ENCODE measurements at places on chromosomes 6 and 20. TPM values are rescaled to one million over a fixed set of nuclear protein-coding genes. Genes with fewer than 3 reads are reported as not detected.
A peak's percentile ranks its signal among the peaks of the same experiment; 100 is the strongest.

DCDC2 gene
- not detected for total RNA-seq

DNA sequence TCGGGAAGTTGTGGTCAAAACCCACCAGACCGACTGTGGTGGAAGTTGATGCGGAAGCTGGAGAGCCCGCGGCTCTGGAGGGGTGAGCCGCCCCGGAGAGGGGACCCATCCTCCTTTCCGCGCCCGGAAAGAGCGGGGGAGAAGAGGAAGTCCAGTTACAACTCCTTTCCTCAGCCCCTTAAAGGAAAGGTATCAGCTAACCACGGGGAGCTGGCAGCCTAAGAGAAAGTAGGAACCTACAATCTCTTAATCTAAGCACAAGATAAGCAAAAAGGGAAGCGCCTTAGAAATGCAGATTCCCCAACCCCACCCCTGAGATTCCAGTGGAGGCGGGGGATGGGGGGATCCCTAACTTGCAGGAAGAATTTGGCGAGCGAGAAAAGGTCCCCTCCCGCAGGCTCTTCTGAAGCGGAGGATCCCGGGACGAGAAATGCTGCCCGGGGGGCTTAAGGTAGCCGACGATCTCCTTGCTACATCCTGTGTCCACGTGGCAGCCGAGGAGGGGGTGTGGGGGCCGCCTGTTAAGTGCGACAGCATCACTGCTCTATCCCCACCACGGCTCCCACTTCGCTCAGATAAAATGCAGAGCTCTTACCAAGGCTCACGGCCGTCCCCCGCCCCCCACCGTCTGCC, 87.5 kb downstream of the ZFP64 start:
- no peak for ATAC-seq

- no peak for ATAC-seq
Measured at GRCh38 chr6:122052346-122052900, 347.0 kb upstream of the HSF2 start.

PDCD2 gene
- total RNA-seq: 59.3 TPM

- no peak for ATAC-seq
Measured at GRCh38 chr6:134523903-134524650, 206.2 kb upstream of the SGK1 start.

BPIFA1 gene
- total RNA-seq: not detected

DNA sequence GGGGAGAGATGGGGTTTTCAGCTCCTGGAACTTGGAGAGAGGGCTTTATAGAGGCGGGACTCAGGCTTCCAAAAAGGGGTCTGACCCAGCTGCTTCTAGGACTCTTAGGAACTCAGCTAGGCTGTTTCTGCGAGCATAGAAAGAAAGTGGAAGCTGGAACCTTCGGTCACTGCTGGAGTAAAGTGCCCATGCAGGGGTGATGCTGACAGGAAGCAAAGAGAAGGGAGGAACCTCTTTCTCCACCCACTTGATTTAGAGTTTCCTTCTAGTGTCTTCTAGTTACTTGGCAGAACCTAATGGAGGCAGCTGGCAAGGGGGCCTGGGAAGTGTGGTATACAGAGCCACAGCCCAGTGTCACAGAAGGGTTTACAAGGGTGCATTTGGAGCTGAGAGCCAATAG, 283.6 kb downstream of the QKI start:
- no peak for ATAC-seq

GRCh38 chr6:167579806-167580618, 246.7 kb upstream of the AFDN start:
- ATAC-seq: no peak

FAXC gene
- 21.9 TPM for total RNA-seq

GRCh38 chr6:108801366-108801765, 46.9 kb upstream of the ARMC2 start:
- ATAC-seq: no peak

- no peak for ATAC-seq
Measured at GRCh38 chr6:90021711-90022110, 127.4 kb downstream of the GJA10 start.

HEY2 gene
- total RNA-seq: 1.9 TPM

DNA sequence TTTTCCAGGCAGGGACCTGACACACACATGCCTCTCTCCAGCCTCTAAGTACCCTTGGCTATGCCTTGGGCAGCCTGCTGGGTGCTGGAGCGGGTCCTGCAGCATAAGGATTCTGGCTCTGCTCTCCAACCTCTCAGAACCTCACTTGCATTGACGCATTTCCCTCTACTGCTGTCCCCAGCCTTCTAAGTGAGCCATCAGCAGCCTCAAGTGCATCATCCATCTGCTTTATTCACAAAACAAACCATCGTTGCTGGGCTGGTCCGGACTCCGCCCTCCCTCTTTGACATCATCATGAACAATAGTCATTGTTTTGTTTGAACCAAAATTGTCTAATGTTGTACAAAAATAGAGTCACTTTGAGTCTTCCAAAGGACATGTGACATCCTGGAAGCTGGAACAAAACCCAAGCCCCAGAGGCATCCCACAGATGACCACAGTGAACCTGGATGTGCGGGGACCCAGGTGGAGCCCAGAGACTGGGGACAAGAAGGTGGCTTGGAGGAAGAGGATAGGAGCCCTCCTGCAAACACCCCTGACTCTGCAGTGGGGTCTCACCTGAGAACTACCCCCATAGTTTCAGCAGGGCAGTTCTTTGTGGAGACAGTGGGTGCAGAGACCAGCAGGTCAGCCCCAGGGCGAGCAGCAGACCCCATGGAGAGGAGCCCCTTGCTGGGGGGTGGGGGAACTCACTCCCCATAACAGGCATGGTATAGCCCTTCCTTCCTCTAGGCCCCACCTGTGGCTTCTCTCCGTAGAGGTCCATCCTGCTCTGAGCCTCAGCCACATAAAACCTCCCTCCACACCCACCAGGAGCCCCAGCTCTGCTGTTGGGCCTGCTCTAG, 230.1 kb downstream of the SYNDIG1 start:
- no peak for ATAC-seq

BAG2 gene
- 43.2 TPM for total RNA-seq

PHACTR1 gene
- 2.2 TPM for total RNA-seq

MLN gene
- not detected for total RNA-seq

OTOR gene
- total RNA-seq: not detected

- no peak for ATAC-seq
Measured at GRCh38 chr6:3520281-3521230, 63.7 kb upstream of the SLC22A23 start.

DNA sequence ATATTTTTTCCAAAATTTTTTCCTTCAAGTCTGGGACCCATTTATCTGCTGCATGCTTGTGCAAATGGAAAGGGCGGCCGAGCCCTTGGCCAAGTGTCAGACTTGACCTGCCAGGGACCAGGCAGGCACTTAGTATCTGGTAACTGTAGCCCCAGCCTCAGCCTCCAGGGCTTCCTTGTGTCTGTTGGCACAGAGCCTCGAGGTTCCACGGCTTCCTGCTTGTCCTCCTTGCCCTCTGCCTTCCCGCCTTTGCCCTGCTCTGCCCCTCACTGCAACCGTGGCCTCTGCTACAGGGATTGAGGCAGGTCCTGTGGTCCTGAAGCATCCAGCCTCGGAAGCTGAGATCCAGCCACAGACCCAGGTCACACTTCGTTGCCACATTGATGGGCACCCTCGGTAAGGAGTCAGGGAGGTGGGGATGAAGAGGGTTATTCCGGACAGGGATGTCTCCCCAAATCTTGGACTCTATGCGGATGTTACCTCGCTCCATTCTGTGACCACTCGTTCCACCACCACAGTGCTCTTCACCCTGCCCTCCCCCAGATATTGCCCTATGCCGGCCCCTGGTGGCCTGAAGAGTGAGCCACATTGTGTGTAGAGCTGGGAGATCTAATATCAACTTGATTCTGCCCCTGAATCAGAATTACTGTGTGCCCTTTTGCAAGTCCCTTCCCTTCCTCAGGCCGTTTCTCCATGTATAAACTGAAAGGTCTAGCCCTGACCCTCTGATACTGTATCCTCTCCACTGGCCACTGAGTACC, 41.5 kb upstream of the SRF start:
- ATAC-seq: no peak

DNA sequence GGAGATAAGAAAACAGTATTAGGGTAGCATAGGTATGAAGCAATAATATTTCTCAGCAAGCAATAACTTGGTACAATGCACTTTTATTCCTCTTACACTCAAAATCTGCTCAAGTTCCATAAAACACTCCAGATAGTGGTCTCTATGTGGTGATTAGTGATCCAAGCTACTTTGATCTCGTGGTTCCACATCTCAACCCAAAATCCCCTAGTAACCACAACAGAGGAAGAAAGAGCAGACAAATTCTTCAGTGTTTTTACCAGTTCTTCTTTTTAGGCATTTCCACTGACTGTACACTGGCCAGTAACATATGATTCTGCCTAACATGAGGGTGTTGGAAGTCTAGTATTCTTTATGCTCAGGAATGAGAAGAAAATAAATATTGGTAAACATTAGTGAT, 309.0 kb upstream of the PTCHD4 start:
- ATAC-seq: no peak

- ATAC-seq: no peak
Measured at GRCh38 chr6:71033890-71034289, 77.0 kb upstream of the B3GAT2 start.

RING1 gene
- 19.4 TPM for total RNA-seq

- peak; percentile 37 for ATAC-seq
Measured at GRCh38 chr6:52522655-52523054, 54.2 kb downstream of the TRAM2 start.

DNA sequence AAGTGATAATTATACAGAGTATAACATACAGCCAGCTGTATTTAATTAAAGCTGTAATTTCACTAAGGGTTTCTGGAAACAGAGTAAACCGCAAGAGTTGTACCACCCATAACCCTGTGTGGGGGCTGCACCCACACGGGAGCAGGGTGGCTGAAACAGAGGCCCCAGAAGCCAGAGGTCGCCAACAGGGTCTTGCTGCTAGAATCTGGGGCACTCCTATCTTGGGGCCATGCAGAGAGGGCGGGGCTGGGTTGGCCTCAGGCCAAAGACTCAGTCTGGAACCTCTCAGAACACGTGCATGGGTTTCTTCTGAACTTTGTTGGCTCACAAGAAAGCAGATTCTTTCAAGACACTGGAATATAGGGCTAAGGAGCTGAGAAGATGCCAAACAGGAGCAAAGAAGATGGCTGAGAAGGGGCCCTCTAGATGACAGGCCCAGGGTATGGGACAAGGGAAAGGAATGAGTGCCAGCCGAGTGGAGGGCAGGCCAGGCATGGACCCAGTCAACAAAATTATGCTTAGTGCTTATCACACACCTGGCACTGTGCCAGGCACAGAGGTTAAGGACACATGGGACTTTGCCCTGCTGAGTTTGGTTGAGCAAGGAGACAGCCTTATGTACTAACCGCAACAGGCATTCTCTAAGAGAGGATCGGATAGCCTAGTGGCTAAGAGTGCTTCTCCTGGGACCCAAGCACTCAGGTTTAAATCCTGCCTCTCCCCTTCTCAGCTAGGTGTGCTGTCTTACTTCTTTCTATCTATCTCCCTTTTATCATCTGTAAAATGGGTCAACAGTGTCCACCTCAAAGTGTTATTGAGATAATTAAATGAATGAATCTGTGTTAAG, 96.6 kb upstream of the FOXP4 start:
- peak; percentile 40 for ATAC-seq

NKAIN4 gene
- total RNA-seq: 2.3 TPM

Measured in gastroesophageal sphincter (tissue), 4 donors.